Neural crest cell (in vitro differentiated cells): ENCODE measurements at places on chromosomes 11 and 22. TPM values are rescaled to one million over a fixed set of nuclear protein-coding genes. Genes with fewer than 3 reads are reported as not detected.

Gene HEPHL1
- not detected in 2 replicates for total RNA-seq

Gene ME3
- total RNA-seq, result 17.3 and 18.9 TPM in 2 replicates

Gene OR8A1
- total RNA-seq, result not detected in 2 replicates

Gene OR56B4
- not detected in 2 replicates for total RNA-seq

Gene A4GALT
- 0.35 and 0.39 TPM in 2 replicates for total RNA-seq

Gene UCP3
- total RNA-seq, result 4.0 TPM in 2 replicates

Gene HEPN1
- not detected in 2 replicates for total RNA-seq

Gene CD6
- total RNA-seq, result 0.30 and 0.39 TPM in 2 replicates

Gene LARGE1
- total RNA-seq, result 33.0 and 34.5 TPM in 2 replicates

Gene CTSW
- total RNA-seq, result not detected in 2 replicates

Gene GRM5
- 0.45 and 0.49 TPM in 2 replicates for total RNA-seq

Gene OSBP
- total RNA-seq, result 30.0 and 30.5 TPM in 2 replicates

Gene OR52W1
- total RNA-seq, result not detected in 2 replicates

Gene C1QTNF6
- 13.6 TPM in 2 replicates for total RNA-seq

Gene BTG4
- total RNA-seq, result not detected in 2 replicates

Gene DGCR2
- total RNA-seq, result 83.6 and 91.6 TPM in 2 replicates

Gene MS4A7
- total RNA-seq, result not detected in 2 replicates

Gene C22orf31
- not detected in 2 replicates for total RNA-seq

Gene GLYATL1
- 1.9 and 2.7 TPM in 2 replicates for total RNA-seq

Gene EFEMP2
- total RNA-seq, result 36.0 and 38.0 TPM in 2 replicates

Gene DSCAML1
- total RNA-seq, result 0.09 and 0.25 TPM in 2 replicates

Gene LINC01488
- total RNA-seq, result 0.11 TPM in 1 of 2 replicates, not detected in the other

Gene P2RX6
- total RNA-seq, result 3.4 and 4.5 TPM in 2 replicates

Gene OR5A1
- total RNA-seq, result not detected in 2 replicates

Gene TRIM64
- not detected in 2 replicates for total RNA-seq

Gene KRTAP5-9
- not detected in 2 replicates for total RNA-seq

Gene TRIM22
- total RNA-seq, result 2.2 and 3.1 TPM in 2 replicates

Gene SHANK3
- 15.2 and 15.4 TPM in 2 replicates for total RNA-seq
